ENCODE measurements at places on chromosomes 13 and 19.

DNA sequence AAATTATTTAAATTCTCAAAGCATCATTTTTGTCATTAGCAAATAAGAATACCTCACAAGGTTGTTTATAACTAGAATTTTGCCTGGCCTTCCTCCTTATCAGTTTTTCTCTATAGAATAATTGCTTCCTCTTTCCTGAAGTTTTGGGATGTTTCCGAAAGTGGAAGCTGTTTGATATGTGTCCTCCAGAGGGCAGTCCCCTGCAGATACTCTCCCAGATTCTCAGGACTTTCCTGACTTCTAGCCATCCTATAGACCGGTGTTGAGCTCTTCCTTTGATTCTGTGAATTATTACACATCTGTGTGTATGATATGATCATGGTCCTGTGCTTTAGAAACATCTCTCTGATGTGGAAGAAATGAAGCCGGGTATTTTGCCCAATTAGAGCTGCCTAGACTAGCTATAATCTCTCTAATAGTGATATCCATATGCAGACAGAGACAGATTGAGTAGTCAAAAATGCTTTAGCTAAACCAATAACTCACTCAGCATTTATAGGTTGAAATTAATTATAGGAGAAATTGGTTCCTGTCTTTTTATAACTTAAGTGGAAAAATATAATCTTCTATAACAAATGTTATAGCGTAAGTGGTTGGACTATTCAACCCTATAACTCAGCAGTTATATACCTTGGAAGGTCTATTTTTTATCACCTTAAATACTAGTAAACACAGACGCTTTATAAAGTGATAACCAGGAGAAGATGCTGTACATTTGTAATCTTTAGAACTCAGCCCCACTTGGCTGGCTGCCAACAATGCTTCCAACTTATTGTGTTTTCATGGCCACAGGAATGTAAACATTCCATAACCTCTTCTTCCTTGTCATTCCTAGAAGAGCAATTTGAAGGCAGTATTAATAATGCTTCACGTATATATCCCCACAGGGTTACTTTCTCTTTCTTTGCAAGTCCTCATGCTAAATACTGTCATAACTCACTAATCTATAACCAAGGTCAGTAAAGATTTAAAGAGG is 201.0 kb upstream of the RXFP2 start:
- no peak for DNase-seq

DNA sequence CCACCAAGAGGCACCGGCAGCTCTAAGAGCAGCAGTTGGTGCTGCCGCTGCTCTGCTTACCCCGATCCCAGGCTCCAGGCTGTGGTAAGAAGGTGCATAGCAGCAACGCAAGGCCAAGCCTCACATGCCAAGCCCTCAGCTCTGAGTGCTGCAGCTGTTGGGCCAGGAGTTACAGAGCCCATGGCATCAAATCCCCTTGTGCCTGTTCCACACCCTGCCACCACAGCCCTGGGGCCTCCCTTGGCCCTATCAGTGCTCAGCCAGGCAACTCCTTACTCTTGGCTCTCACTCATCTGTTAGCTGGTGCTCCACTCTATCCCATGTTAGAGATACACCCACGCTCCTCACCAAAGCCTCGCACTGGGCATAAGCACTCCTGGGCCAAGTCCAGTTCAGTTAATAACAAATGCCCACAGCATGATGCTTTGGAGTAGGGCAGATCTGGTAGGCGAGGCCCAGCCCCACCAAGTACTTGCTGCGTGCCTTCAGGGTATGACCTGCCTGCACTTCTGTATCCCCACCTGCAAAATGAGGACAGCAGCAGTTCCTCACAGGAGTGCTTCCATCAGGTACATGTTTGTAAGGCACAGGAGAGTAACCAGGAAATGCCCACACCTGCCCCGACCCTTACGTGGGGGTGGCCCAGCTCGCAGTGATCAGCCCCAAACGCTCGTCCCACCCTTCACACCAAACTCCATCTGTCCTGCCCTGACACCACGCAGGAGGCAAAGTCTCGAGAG is 16.2 kb downstream of the AKAP8L start:
- DNase-seq = no peak

DNA sequence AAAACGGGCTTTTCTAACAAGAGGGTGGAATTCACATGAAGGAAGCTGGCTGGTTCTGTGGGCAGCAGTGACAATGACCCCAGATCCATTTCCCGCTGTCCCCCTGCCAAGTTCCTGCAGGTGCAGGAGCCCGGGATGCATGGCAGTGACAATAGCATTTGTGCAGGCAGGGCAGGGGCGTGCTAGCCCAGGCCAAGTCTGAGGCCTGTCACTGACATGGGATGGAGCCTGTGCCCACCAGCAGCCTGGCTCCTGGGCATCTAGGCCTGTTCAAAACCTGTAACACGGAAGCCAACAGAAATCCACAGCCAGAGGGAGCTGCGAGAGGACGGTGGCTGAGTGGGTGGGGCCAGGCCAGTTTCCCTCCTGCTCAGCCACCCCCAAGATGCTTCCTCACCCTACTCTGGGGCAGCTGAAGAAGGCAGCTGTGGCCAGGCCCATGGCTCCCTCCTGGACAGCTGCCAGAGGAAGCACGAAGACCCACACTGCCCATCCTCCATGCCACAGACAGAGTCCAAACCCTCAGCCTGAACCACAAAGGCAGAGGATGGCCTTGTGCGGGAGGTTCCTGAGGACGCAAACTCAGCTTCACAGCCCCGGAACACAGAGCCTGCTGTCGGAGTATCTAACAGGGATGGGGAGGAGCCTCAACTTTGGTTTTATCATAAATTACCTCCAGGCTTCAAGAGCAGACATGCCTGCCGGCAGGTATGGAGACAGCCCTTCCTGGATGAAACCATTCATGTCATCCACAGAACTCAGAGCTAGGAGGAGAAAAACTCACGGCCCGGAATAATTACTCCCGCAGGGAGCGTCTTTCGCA is 74.0 kb downstream of the CEBPG start:
- no peak for DNase-seq

DNA sequence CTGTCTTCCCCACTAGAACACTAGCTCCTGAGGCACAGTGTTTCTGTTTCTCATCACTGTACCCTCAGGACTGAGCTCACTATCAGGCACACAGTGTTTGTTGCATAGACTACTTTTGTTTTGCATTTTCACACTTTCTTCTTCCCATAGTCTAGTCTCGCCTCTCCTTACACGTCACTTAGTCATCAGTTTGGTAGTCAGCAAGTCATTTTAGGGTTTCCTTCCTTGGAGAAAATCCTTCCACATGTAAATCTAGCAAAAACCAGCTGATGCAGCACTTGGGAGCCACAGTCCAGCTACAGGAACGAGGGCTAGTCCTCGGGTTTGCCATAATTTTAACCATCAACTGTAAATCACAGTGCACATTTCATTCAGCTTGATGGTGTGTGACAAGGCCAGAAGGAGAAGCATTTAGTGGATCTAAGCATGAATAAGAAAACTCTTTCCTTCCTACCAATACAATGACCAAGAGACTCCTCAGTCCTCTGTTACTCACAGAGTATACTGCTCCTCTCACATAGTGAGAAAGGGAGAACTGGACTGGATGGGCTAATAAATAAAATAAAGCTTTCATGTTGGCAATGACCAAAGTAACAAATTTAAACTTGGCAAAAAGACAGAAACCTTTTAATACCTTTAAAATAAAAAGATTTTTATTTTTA is 221.0 kb downstream of the KLF12 start:
- DNase-seq = no peak

DNA sequence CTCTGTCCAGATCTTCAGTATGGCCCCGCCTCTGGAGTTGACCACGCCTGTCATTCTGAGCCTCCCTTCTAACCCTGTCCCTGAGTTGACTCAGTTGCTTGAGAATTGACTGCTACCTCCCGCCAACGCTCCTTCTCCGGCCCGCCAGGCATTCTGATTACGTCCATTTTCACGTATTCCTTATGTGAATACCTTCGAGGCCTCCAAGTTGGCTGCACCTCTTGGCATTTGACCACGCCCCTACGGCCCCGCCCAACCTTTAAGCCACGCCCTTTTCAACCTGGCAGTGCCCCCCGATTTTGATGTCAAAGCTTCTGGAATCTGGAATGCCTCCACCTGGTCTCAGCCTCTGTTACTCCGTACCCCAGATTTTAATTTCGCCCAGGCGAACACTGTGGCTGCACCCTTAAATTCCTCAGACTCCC is 1.7 kb upstream of the EML2 start:
- DNase-seq = no peak

GRCh38 chr19:7483720-7484201 is 5.1 kb downstream of the PEX11G start:
- DNase-seq = no peak

GRCh38 chr13:113508521-113509254 is 18.2 kb upstream of the DCUN1D2 start:
- DNase-seq = no peak

GRCh38 chr19:4409123-4409933 is 6.9 kb downstream of the CHAF1A start:
- DNase-seq = no peak

DNA sequence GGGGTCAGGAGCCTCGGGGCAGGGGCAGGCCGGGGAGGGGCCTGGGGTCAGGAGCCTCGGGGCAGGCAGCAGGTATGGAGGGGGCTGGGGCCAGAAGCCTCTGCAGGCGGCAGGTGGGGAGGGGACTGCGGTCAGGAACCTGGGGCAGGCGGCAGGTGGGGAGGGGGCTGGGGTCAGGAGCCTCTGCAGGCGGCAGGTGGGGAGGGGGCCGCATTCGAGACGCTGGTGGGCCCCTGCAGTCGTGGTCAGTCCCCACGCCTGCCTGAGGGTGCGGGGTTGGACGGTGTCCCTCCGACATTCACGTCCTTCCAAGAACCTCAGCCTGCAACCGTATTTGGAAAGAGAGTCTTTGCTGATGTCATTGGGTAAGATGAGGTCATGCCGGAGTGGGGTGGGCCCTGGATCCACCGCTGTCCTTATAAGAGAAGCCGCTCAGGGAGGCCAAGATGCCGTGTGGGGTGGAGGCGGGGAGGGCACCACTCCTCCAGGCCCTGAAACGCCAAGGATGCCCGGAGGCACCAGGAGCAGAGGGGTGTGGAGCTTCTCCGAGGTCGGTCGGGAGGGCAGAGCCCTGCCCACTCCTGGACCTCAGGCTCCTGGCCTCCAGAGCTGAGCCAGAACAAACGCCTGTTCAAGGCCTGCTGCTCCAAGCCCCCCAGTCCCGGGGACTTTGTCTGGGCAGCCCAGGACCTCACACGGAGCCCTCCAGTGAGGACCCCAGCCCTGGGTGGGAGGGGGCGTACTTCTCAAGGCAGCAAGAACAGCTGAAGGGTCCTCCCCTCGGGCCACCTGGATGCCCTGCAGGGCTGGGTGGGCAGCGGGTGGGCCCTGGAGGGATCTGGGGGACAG is 30.1 kb downstream of the PIP5K1C start:
- no peak for DNase-seq

- no peak for DNase-seq
These were observed 5.1 kb upstream of the GPR18 start for GRCh38 chr13:99263126-99263785.

DNA sequence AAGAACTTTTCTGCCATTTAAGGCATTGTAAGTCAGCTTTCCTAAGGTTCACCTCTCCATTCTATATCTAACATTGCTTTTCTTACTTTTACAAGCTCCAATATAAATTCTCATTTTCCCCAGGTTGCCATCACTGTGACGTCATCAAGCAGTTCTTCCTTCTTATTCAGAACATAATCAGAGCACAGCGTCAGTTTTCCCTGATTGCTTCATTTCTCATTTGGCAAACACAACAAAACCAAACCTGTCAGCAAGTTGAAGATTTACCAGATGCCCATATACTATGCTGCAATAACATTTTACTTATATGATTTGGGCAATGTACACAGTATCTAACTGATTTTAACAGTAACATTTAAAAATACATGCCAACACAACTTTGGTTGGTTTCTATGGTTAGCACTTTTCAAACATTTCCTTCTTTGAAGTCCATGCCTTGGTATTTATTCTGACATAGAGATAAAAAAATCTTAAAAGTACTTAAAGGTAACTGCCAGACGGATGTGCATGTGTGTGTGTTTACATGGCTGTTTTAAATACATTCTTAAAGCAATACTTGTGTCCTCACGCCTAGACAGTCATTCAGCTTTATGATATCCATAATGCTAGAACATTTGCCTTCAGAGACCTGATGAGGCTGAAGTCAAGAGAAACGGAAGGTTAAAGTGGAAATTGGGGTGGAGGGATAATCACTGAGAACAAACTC is 264.0 kb downstream of the KLF12 start:
- no peak for DNase-seq

DNA sequence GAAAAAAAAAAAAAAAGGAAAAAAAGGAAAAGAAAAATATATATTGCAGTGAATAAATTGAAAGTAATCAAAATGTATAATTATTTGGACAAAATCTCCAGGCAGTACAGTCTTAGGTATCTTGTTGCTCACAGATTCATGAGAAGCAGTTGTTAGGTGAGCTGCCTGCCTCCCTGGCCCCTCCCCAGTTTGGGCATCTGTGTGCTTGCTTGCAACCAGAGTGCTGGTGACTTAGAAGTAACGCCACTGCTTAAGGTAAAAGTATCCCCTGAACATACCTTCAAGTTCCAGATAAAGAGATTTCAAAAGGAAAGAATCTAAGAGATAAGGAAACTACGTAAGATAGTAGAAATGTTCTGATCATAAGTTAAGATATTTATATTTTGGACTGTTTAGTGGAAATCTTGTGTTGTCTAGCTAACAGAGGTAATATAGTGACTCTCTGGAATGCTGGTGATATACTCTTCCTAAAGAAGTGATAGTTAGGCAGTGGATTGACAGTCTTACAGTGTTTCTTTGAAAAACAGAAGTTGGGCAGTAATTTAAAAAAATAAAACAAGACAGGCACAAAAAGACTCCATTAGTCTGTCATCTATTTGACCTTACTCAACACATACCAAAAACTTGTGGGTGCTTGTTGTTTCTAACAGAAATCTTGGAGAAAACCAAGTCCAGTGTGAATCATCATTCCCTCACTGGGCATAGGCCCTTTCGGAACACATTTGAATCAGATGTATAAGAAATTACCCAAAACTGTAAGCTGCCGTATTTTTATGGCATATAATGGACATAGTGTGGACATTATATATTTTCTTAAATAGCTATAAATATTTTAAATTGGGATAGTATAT is 38.3 kb upstream of the KCTD4 start:
- no peak for DNase-seq

DNA sequence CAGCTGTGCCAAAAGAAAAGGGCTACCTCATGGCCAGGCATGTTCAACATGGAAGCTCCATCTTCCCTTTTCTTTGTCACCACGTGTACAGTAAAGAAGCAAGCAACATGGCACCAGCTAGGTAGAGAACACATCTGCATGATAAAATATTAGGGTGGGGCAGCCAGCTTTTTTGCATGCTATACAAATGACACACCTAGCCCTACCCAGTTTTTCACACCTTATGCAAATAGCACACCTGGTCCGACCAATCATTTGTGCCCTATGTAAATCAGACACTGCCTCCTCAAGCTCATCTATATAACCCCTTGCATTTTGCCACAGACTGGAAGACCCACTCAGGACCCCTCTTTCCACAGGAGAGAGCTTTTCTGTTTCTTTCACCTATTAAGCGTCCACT is 85.5 kb downstream of the STOML3 start:
- DNase-seq = no peak

GRCh38 chr19:43789029-43789428 is 8.3 kb upstream of the KCNN4 start:
- no peak for DNase-seq

GRCh38 chr13:99741960-99742359 is 229.6 kb downstream of the ZIC5 start:
- no peak for DNase-seq
